ENCODE measurements at places on chromosomes 16 and 17.
A peak's percentile ranks its signal among the peaks of the same experiment; 100 is the strongest.

GRCh38 chr16:74232806-74233465 lies 63.7 kb upstream of the PSMD7 start:
- H3K4me3 ChIP-seq, result no peak overlapping the region
- no peak for DNase-seq
- no peaks in the 10 kb centered on the region for H3K27me3 ChIP-seq
- no peak overlapping the region for H3K27ac ChIP-seq

GRCh38 chr17:47367257-47367656 lies 43.5 kb downstream of the EFCAB13 start:
- H3K36me3 ChIP-seq, result no peaks in the 10 kb centered on the region
- no peaks in the 10 kb centered on the region for H3K27me3 ChIP-seq
- no peak overlapping the region for H3K27ac ChIP-seq
- DNase-seq, result no peak
- no peaks in the 10 kb centered on the region for H3K4me1 ChIP-seq
- H3K4me3 ChIP-seq, result no peak overlapping the region

GRCh38 chr17:14101976-14102375 lies 32.7 kb downstream of the COX10 start:
- H3K4me1 ChIP-seq, result no peaks in the 10 kb centered on the region
- no peaks in the 10 kb centered on the region for H3K27me3 ChIP-seq
- 0 out of 2 replicates have a peak, but pooled peaks cover 2% of the 10 kb centered on the region for H3K36me3 ChIP-seq
- H3K4me3 ChIP-seq, result no peak overlapping the region
- no peak for DNase-seq
- H3K27ac ChIP-seq, result no peak overlapping the region

DNA sequence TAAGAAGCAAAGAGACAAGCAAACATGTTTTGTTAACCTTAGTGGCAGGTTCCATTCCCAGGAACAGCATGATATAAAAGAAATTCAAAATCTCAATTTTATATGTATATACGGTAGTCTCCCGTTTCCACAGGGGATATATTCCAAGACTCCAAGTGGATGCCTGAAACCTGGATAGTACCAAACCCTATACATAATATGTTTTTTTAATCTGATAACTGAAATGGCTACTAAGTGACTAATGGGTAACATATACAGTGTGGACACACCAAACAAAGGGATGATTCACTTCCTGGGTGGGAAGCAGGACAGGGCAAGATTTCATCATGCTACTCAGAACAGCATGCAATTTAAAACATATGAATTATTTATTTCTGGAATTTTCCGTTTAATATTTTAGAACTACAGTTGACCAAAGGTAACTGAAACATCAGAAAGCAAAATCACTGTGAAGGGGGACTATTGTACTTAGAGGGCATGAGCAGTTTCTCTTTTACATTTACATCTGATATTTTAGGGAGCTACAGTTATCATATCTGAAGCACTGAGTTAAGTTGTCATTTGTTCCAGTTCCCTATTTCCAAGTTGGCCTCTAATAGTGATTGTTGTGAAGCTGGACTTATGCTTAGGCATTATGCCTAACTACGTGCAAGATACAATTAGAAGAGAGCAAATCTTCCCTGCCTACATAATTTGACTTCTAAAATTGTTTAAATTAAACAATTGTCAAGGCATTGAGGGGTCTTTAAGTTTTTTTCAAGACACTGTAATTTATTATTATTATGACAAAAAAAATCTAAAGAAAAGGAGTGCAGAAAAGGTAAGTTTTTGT lies 34.1 kb upstream of the ABCA6 start:
- peak overlapping the region; percentile 89 for H3K27ac ChIP-seq
- no peaks in the 10 kb centered on the region for H3K27me3 ChIP-seq
- H3K4me3 ChIP-seq, result no peak overlapping the region
- peaks cover 44% of the 10 kb centered on the region for H3K4me1 ChIP-seq
- H3K36me3 ChIP-seq, result no peaks in the 10 kb centered on the region

DNA sequence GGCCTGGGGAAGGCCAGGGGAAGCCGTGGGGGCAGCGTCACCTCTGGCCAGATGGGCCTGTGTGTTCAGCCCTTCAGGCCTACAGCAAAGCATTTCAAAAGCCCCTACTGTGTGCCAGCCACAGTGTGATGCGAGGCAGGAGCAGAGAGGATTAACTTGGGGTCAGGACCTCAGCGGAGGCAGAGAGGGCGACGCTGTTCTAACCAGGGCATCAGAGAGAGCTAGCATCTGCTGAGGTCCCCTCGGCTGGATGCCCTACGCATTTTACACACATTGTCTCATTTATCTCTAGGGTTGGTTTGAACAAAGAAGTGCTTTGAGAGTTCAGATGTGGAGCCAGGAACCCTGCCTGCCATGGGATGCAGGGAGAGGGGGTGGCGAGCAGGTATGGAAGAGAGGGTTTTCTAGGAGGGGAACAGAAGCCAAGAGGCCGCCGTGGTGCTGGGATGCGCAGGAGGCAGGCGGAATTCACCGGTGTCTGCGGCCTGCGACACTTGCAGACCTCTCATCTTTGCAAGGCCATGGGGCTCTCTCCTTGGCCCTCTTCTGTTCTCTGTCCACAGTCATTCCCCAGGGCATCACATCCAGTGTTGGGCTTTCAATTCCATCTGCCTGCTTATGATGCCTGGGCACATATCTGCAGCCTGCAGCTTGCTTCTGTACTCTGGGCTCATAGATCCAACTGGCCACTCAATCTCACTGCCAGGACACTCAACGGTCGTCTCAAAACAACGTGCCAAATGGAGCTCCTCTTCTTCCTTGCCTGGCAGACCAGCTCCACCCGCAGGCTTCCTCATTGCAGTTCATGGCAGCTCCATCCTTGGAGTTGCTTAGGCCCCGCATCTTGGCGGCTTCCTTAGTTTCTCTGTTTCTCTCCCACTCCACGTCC lies 8.1 kb upstream of the NKD1 start:
- DNase-seq, result no peak
- H3K4me3 ChIP-seq, result no peak overlapping the region
- H3K4me1 ChIP-seq, result no peaks in the 10 kb centered on the region
- H3K36me3 ChIP-seq, result no peaks in the 10 kb centered on the region
- peaks cover 7% of the 10 kb centered on the region for H3K27me3 ChIP-seq

- no peak for DNase-seq
- H3K27me3 ChIP-seq, result no peaks in the 10 kb centered on the region
- no peaks in the 10 kb centered on the region for H3K36me3 ChIP-seq
- no peak overlapping the region for H3K4me3 ChIP-seq
- no peak overlapping the region for H3K27ac ChIP-seq
Measured at GRCh38 chr16:35252356-35252936, 1793.0 kb downstream of the TP53TG3F start.

DNA sequence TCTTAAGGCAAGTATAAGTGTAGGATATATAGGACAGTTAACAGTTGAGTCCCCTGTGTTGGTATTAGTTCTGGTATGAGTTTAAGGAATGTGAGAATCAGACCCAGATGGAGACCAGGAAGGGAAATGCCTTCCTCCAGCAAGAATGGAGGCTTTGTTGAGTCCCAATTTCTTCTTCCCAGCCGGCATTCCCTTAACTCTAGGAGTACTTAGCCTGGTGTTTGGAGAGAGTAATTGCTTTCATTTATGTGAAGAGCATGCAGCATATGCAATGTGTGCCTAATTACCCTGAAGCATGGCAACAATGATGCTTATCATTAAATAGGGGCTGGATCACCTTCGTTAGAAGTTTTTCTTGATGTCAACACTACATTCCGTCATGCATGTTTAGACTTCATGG lies 225.9 kb upstream of the XYLT1 start:
- H3K27ac ChIP-seq, result no peak overlapping the region
- no peaks in the 10 kb centered on the region for H3K4me1 ChIP-seq
- peaks cover 2% of the 10 kb centered on the region for H3K27me3 ChIP-seq
- no peaks in the 10 kb centered on the region for H3K36me3 ChIP-seq
- no peak for DNase-seq
- no peak overlapping the region for H3K4me3 ChIP-seq

- no peaks in the 10 kb centered on the region for H3K36me3 ChIP-seq
- H3K4me1 ChIP-seq, result peaks cover 18% of the 10 kb centered on the region
- no peak overlapping the region for H3K27ac ChIP-seq
- no peak overlapping the region for H3K4me3 ChIP-seq
Measured at GRCh38 chr16:9012330-9012729, 48.6 kb upstream of the USP7 start.

GRCh38 chr17:57011491-57012015 lies 33.6 kb downstream of the SCPEP1 start:
- H3K4me3 ChIP-seq, result no peak overlapping the region
- 0 out of 2 replicates have a peak, but pooled peaks cover 4% of the 10 kb centered on the region for H3K4me1 ChIP-seq
- no peak overlapping the region for H3K27ac ChIP-seq
- no peak for DNase-seq
- H3K27me3 ChIP-seq, result no peaks in the 10 kb centered on the region
- no peaks in the 10 kb centered on the region for H3K36me3 ChIP-seq
